ENCODE measurements at places on chromosomes 2 and 18.
A peak's percentile ranks its signal among the peaks of the same experiment; 100 is the strongest.

GRCh38 chr18:36247036-36247435 lies 50.5 kb upstream of the FHOD3 start:
- DNase-seq, result peak; percentile 15

GRCh38 chr18:58038063-58038462 lies 6.0 kb upstream of the NEDD4L start:
- no peak for DNase-seq

DNA sequence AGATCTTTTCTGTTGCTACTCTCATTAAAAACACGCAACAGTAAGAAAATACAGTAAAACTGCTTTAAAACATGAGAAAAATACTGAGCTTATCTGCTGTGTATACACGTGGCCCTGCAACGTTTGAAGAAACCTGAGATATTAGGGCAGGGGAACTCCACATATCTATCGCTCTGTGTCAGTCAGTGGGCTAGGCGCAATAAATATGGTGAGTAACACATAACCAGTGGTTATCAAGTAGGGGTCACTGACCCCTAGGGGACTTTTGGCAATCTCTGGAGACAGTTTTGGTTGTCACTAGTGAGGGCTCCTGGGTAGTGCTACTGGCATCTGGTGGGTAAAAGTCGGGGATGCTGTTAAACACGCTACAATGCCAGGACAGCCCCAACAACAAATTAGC lies 14.9 kb downstream of the STAT1 start:
- no peak for DNase-seq

- DNase-seq, result no peak
These were observed 297.8 kb upstream of the KCNJ3 start for GRCh38 chr2:154400563-154401290.

- DNase-seq, result peak; percentile 6
These were observed 690.8 kb upstream of the CELF4 start for GRCh38 chr18:38256366-38256765.

DNA sequence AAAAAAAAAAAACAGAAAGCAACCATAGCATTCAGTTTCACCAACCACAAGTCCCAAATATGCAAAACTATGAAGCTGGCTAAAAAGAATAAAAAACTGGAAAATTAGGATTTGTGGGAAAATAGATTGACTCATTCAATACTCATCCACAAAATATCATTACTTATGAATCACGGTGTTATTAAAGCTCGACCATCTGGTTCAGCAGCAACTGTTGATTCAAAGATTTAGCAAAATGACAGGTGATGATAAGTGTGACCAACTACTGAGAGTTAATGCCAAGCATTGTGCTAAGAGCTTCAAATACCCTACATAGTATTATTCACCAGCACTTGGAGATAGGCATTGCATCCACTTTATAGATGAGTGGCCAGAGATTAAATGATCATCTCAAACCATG lies 26.2 kb upstream of the XDH start:
- DNase-seq, result peak; percentile 95

DNA sequence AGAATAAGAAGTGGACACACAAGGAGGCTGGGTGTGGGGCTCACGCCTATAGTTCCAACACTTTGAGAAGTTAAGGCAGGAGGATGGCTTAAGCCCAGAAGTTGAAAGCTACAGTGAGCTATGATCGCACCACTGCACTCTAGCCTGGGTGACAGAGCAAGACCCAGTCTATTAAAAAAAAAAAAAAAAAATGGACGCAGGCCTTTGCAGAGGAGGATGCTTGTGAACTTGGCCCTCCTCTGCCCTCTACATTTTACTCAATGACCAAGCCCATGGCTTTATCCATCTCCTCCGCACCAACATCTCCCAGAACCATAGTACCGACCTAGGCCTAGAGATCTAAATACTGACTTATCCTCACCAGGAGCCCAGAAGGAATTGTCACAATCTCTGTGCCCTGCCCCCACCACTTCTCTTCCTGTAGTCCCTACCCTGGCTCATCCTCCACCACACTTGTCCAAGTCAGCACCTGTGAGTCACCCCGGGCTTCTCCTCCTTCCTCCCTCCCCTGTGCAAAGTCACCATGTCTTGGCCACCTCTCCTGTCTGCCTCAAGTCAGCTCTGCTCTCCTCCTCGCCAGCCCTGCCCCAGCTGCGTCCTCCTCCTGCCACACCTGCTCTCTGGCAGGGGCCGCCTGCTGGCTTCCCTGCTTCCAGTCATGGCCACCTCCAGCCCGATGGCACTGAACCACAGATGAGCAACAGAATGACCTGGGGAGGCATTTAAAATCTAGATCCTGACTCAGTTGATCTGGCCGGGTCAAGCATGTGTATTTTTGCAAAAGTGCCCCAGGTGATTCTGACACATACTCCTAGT lies 35.8 kb upstream of the ASPRV1 start:
- DNase-seq, result peak; percentile 99

DNA sequence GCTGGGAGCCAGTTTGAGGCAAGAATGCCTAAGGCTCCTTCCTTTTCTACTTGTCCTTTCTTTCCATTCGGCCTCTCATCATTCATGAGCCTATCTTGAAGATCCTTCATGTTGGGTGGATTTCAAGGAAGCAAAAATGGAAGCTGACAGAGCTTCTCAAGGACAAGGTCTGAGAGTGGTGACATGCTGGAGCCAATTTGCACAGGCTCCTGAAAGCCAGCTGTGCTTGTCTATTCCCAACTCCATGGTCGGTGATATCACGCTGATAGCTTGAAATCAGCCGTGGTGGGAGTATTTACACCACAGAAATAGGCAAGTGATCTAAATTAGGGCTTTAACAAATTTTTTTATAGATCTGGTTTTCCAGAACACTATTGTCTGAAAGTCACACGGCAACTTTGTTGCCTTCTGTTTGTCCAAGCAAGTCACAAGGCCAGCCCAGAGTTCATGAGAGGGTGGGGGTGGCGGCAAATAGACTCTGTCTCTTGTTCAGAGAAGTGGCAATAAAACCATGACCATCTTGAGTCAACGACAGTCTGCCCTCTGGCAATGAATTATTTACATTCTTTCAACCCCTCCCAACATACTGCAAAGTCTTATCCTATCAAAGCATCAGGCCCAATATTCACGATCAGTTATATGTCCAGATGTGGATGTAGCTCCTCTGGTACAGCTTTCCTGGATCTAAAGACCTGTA lies 49.9 kb upstream of the SLC35F5 start:
- peak; percentile 15 for DNase-seq

DNA sequence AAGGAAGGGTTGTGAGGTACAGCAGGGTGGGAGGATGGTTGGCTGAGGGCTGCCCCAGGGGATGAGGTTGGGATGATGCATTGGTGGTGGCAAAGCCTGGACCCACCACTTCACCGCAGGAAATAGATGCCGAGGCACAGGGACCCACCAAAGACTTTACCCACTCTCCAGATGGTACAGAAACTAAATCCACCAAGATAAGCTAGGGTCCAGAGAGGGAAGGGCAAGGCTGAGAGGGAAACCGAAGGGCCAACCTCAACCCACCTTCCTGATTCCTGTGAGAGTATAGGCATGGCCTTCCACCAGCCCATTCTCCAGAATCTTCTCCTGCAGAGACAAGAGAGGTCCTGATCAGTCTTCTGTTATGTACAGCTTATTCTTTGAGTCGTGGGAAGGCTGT lies 18.1 kb downstream of the CAPN14 start:
- DNase-seq, result no peak

DNA sequence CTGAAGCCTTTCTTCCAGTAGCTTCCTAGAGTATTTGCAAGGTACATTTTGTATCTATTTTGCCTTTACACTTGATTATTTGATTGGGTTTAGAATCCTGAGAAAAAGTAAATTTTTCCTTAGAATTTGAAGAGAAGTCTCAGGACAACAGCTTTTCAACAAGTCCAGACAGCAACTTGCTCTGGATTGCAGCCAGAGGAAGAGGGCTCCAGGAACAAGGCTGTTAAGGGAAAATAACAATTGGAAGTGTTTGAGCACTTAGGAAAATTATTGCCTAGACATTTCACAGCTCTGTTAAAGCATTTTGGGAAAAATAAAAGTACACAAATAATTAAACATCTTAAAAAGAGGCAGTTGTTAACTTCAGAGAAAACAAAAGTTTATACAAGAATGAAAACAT lies 58.3 kb upstream of the RAPGEF4 start:
- DNase-seq, result peak; percentile 52

GRCh38 chr2:217753460-217754200 lies 249.2 kb downstream of the TNS1 start:
- DNase-seq, result no peak

- no peak for DNase-seq
These were observed 62.0 kb downstream of the TMEM185B start for GRCh38 chr2:120161190-120161589.

DNA sequence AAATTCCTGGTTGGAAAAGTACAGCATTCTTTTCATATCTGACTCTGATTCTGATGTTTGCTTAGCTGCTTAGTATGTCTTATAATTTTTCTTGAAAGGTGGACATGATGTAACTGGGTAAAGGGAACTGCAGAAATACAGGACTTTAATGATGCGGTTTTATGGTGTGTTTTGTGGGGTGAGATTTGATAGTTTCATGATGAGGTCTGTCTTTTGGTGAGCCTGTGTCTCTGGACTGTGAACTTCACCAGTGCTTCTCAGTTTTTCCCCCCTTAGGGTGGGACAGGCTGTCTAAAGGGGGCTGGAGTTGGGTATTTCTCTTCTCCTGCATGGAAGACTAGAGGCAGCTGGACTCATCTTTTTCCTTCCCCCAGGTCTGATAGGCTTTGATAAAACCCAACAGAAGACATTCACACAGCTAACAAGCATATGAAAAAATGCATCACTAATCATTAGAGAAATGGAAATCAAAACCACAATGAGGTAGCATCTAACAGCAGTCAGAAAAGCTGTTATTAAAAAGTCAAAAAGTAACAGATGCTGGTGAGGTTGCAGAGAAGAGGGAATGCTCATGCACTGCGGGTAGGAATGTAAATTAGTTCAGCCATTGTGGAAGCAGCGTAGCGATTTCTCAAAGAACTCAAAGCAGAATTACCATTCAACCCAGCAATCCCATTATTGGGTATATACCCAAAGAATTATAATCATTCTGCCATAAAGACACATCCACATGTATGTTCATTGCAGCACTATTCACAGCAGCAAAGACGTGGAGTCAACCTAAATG lies 77.6 kb downstream of the EPC2 start:
- no peak for DNase-seq

- DNase-seq, result no peak
These were observed 99.0 kb upstream of the SNTG2 start for GRCh38 chr2:851680-852079.

DNA sequence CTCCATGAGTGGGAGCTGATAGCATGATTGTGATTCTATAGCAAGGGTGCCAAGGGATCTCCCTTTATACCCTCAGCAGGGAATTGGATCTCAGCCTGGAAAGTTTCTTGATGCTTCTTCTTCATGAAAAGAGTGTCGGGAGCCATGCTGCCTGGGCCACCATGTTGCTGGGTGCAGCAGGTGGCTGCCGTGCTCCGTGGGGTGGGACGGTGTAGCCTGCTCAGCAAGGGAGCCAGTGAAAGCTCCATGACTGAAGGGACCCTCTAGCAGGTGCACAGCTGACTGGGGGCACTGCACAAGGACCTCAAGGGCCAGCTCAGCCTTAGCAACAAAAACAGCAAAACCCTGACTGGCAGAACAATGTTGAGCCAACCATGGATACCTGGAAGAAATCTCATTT lies 368.9 kb upstream of the HS6ST1 start:
- DNase-seq, result no peak

- no peak for DNase-seq
These were observed 29.0 kb upstream of the ATOH8 start for GRCh38 chr2:85724731-85725181.

GRCh38 chr2:194304191-194304590 lies 1352.8 kb upstream of the SLC39A10 start:
- DNase-seq, result no peak

DNA sequence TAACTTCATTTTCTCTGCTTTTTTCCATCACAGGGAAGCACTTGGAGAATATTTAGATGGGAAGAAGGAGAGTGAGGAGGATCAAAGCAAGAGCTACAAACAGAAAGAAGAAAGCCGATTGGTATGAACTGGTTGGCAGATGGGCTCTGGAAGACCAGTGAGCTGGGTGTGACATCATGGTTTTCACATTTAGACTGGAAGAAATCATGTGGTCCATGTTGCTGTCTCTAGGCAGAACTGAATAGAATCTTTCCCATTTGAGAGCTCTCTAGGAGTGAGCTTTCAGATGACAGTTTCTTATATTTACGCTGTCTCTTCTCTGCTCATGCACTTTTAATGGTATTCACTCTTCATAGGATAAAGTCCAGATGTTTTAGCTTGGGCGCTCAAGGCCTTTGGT lies 12.6 kb downstream of the DRC1 start:
- no peak for DNase-seq

- DNase-seq, result no peak
These were observed 33.7 kb downstream of the EIF4E2 start for GRCh38 chr2:232584238-232584637.

DNA sequence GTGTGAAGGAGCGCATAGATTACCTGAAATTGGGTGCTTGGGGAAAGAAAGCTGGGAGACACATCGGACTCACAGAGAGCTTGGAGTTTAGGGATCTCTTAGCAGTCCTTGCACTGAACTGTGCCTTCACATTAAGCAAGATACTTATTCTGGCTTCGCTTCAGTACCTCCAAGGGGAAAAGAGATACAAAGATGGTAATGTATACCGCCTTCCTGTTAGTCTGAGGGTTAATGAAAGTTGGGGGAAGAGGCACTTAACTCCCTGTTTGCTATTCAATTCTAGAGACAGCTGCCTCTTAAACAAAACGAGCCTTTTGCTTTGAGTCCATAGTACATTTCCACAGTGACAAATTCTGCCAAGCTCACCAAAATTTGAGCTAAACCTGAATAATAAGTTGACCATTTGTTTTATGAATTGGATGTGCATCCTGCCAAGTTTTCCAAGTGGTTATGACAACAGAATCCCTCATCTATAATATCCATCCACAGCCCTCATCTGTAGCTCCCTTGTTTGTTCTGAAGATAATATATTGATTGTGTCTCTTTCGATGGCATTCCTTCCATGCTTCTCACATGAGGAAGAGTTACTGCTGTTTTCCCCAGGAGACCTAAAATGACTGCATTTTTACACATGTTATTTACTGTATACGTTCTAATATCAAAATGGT lies 287.1 kb upstream of the ATP5MC3 start:
- DNase-seq, result no peak

GRCh38 chr2:33180915-33181314 lies 234.2 kb downstream of the LTBP1 start:
- DNase-seq, result no peak

Measured in epithelial cell of esophagus (primary cell).